ENCODE measurements at places on chromosomes 4 and X.

- DNase-seq: no peak
Observed at GRCh38 chrX:133574716-133575115, 159.4 kb upstream of the GPC4 start.

GRCh38 chrX:17559728-17560379 lies 177.4 kb upstream of the SCML1 start:
- no peak for DNase-seq

GRCh38 chrX:106899841-106900240 lies 3.3 kb downstream of the RIPPLY1 start:
- no peak for DNase-seq

DNA sequence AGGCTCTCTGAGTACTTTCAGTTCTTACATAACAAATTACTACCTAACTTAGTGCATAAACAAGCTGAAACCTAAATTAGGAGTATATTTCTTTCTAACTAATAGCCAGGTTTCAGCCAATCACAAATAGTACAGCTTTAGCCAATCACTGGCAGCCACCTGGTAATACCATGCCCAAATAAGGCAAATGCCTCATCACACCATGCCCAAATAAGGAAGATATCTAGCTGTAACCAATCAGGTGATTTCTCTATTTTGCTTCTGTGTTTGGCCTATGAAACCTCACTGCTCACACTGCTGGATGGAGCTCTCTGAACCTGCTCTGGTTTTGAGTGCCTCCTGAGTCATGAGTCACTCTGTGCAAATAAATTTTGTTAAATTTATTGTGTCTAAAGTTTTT lies 113.5 kb downstream of the DDIT4L start:
- no peak for DNase-seq

- no peak for DNase-seq
Observed at GRCh38 chrX:6821730-6822129, 286.8 kb upstream of the VCX3A start.

GRCh38 chrX:82161195-82161594 lies 959.3 kb downstream of the SH3BGRL start:
- DNase-seq: no peak

DNA sequence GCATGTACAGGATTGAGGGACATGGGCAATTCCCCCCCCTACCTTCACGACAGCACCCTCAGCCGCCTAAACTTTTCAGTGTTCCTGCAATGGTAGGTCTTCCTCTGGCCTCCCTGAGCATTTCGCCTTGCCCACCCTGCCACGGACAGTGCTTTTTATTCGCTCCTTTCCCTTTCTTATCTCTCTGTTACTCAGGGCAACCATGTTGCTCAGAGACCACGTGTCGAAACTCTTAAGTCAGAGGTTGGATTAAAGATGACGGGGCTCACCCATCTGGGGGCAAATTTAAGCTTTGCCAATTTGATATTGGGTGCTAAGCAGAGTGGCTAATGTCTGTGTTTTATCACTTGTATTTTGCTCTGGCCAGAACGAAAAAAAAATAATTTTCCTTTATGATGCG lies 20.4 kb downstream of the TENM3 start:
- no peak for DNase-seq

DNA sequence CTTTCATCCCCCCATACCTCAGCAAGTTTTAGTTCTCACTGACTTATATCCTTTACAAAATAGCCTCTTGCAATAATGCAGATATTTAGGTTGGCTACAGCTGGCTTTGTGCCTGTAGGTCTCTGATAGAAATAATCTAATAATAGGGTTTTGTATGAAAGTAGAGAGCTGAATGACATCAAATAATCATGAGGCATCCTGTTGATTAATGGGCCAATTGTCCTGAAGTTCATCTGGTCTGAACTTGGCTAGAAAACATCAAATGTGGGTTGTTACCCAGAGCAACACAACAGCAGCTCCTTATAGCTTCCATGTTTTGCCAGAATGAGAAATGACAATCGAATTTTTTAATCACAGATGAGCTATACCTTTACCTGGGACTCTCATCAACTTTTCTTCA lies 19.2 kb upstream of the LHFPL1 start:
- DNase-seq: no peak

DNA sequence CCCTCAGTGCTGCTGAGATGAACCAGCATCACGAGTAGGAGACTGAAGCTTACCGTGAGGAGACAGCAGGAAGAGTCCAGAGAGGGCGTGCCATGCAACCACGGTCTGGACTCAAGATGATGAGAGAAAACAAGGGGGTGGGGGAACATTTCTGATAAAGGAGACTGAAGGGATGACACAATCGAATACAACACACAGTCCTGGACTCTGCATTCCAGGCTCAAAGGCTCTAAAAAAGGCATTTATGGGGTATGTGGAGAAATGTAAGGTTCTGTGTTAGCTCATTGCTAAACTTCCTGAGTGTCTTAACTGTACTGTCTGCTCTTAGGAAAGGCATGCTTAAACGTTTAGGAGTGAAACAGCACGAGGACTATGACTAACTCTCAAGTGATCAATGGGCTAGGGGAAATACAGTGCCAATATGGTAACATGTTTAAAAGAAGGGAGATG lies 20.6 kb upstream of the IRAK1 start:
- DNase-seq: no peak

GRCh38 chrX:72568406-72569092 lies 4.1 kb downstream of the HDAC8 start:
- no peak for DNase-seq

- DNase-seq: no peak
Observed at GRCh38 chr4:74413265-74413664, 31.7 kb upstream of the AREG start.

- peak; percentile 28 for DNase-seq
Observed at GRCh38 chr4:110197529-110198042, 829 bp downstream of the ELOVL6 start.

- DNase-seq: no peak
Observed at GRCh38 chrX:129823115-129823514, 20.6 kb downstream of the ZDHHC9 start.

DNA sequence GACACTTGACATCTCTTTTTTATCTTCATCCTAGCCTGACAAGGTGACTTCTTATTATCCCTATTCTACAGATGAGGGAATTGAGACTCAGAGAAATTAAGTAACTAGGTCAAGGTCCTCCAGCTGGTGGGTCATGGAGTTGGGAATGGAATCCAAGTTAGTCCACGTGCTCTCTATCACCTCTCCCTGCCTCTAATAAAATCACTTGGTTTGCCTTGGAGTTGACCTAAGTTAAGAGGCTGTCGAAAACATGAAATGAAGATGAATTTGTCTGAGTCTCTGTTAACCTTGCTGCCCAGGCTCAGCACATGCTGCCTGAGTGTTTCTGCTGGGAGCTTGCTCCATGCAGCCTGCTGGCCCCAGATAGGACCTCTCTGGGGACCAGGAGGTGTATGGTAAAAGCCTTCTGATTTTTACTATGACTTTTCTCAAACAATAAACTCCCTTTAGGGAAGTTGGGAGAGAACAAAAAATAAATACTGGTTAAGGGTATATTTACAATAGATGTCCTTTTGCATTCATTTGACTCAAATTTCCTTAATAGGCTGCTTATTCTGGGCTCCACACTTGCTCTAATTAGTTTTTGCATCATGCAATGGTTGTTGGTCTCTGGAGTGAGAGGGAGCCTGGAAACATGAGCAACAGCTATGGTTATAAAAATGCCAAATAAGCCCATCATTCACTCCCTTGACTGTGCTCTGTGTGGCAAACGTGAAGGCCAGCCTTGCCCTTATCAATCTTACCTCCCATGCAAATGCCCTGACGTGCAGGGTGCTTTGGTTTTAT lies 61.6 kb upstream of the DHX15 start:
- no peak for DNase-seq

DNA sequence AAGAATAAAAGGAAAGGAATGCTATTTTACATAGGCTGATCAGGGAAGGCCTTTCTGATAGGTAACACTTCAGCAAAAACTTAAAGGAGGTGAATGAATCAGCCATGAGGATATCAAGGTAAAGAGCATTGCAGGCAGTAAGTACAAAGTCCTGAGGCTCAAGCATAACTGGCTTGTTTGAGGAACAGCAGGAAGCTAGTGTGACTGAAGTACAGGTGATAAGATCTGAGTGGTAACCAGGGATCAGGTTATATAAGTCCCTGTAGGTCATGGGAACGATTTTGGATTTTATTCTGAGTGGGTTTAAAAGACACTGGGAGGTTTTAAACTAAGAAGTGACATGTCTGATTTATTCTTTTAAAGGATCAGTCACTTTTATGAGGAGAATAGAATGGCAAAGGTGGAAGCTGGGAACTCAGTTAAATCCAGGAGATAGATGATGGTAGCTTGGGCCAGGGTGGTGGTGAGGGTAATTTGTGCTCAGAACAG lies 47.1 kb upstream of the THOC2 start:
- no peak for DNase-seq

DNA sequence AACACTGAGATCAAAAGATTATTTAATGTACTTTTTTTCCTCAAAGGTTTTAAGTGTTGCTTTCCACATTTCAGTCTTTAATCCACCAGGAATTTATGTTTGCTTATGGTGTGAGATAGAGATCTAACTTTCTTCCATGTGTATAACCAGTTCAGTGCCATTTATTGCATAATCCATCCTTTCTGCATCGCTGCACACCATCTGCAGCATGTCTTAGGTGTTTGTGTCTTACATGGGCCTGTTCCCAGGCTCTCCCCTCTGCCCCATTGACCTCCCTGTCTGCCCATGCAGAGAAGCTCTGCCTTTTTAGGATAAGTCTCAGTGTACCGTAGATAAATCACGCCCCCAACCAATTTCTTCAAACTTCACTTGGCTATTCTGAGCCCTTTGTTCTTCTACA lies 30.3 kb downstream of the NSDHL start:
- no peak for DNase-seq

DNA sequence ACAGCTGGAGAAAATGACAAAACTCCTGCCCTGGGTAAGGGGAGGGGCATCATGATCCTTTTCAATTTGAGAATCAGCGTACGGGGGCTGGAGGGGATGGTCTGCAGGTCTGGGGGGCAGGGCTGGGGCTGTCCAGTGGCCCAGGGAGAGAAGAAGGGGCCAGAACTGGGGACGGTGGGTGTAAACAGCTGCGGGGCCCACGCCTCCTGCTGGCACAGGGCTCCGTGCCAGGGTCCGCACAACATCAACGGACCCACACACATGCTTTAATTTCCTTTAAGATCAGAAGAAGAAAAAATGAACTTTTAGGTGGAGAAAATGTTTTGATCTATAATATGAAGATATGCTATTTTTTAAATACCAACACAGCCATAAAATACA lies 52.1 kb downstream of the PSAPL1 start:
- no peak for DNase-seq

DNA sequence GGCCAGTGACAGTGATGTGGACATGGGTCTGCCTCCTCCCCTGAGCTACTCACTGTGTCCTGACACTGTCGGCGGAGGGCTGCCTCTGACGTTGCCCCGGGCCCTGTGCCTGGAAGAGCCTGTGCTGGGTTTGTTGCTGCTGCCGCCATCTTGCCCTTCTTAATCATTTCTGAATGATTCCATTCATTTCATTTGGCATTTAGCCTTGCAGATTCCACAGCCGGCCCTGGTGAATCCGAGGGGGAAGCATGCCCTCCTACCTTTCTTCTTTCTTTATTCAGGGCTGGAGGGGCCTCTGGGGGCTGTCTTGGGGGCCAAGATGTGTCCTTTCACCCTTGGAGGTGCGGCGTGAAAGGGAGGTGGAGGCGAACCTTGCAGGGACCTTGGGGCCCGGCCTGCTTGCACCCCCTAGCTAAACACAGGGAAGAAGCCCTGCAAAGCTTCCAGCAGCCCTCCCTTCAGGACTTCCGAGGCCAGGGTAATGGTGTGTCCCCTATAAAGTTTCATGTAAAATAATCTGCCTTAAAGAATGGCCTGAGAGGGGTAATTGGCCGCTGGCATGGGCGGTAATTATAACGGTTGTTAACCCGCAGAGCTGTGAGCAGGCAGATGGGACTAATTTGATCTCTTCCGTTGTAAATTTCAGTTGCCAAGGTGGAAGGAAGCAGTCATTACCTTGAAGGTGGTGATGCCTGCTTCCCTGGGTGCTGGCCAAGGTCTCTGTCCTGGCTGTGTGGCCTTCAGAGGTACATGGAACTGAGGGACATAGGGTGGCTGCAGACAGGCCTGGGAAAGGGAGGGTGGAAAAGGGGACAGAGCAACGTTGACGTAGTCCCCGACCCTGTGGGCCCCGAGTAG lies 92.3 kb downstream of the PSAPL1 start:
- no peak for DNase-seq

DNA sequence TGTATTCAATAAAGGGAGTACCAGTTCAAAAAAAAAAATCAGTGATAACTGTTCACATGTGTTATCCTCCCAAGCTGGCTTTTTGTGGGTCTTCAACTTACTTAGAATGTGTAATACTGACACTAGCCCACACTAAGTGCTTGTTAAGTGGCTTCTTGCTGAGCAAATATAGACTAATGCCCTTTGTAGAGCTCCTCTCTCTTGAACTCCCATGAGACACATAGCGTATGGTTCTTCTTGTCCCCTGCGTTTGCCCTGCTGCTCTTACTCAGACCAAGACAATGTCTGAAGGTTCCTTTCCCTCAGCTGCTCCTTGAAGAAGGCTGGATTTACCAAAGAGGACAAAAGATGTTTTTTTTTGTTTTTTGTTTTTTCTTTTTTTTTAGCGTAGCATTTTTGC lies 110.9 kb downstream of the FRAS1 start:
- no peak for DNase-seq

DNA sequence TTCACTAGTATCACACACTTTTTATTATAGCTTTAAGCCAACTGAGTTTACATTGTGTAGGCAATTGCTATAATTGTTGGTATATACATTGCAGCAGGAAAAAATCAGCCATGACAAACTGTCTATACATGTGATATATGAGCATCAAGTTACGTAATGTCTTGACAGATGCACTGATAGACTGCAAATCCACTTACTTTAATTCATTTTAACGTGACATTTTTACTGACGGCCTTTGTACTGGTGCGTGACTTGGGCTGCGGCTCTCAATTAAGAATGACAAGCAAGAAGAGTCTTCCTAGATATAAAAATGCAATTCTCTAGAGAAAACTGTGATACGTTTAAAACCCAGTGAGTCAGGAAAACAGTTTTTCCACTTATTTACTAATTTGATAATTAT lies 143.8 kb downstream of the ACTRT1 start:
- DNase-seq: no peak

- no peak for DNase-seq
Observed at GRCh38 chrX:70049925-70050324, at the start of gene AWAT2. TSS of gene AWAT2 (minus strand) at chrX:70049938. CDS start at chrX:70049932, 6 bp downstream.

GRCh38 chr4:134144337-134144736 lies 57.3 kb downstream of the PABPC4L start:
- no peak for DNase-seq

- DNase-seq: no peak
Observed at GRCh38 chrX:130606425-130606824, 204.6 kb downstream of the RBMX2 start.

GRCh38 chrX:68988865-68989264 lies 160.0 kb downstream of the EFNB1 start:
- DNase-seq: no peak

- DNase-seq: no peak
Observed at GRCh38 chr4:11165052-11165451, 263.6 kb downstream of the HS3ST1 start.

- no peak for DNase-seq
Observed at GRCh38 chr4:111542056-111542455, 603.2 kb upstream of the FAM241A start.
